ENCODE measurements at places on chromosomes 1 and 21. TPM values are rescaled to one million over a fixed set of nuclear protein-coding genes. Genes with fewer than 3 reads are reported as not detected.

- DNase-seq: no peak
- no peaks in the 10 kb centered on the region for H3K36me3 ChIP-seq
- H3K4me1 ChIP-seq: no peaks in the 10 kb centered on the region
- H3K27ac ChIP-seq: no peak overlapping the region
Measured at GRCh38 chr21:35222021-35222420, 172.9 kb upstream of the RUNX1 start.

- no peaks in the 10 kb centered on the region for H3K27me3 ChIP-seq
- no peak overlapping the region for H3K4me3 ChIP-seq
- no peaks in the 10 kb centered on the region for H3K4me1 ChIP-seq
- no peak for DNase-seq
- H3K36me3 ChIP-seq: no peaks in the 10 kb centered on the region
Measured at GRCh38 chr1:174789399-174789798, 210.3 kb upstream of the CACYBP start.

The HRNR gene
- total RNA-seq: not detected

The RGS1 gene
- total RNA-seq: 86.6 TPM

The AJAP1 gene
- total RNA-seq: 0.77 TPM

DNA sequence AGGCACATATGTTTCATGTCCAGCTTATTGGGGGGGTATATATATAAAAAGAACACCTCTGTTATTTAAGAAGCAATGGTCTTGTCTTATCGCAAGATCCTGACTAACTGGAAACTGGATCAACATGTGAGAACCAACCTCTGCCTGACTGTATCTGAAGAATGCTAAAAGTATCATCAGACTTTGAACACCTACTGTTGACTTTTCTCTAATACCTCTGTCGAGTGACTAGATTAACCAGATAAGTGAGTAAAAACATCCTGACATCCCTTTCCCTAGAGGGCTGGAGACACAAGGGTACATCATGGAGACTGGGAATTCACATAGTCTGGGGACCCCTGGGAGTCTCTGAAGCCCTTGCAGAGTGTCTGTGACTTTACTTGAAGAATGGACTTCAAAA, 26.3 kb upstream of the PIGC start:
- no peak overlapping the region for H3K27ac ChIP-seq
- H3K4me1 ChIP-seq: no peaks in the 10 kb centered on the region
- H3K27me3 ChIP-seq: no peaks in the 10 kb centered on the region
- no peak for DNase-seq
- no peaks in the 10 kb centered on the region for H3K36me3 ChIP-seq

GRCh38 chr1:186155594-186155993, 219.5 kb downstream of the TPR start:
- H3K36me3 ChIP-seq: peaks cover 2% of the 10 kb centered on the region
- H3K4me3 ChIP-seq: no peak overlapping the region
- H3K27me3 ChIP-seq: no peaks in the 10 kb centered on the region
- no peak overlapping the region for H3K27ac ChIP-seq

GRCh38 chr1:200035956-200036618, 8.6 kb downstream of the NR5A2 start:
- no peak overlapping the region for H3K27ac ChIP-seq
- DNase-seq: peak; percentile 5
- peaks cover 24% of the 10 kb centered on the region for H3K4me1 ChIP-seq
- H3K4me3 ChIP-seq: no peak overlapping the region
- no peaks in the 10 kb centered on the region for H3K36me3 ChIP-seq

Data from lung (tissue), 17 donors.